ENCODE measurements at places on chromosomes 3 and 15.

- no peak for DNase-seq
These were observed 12.8 kb downstream of the APOD start for GRCh38 chr3:195570912-195571311.

DNA sequence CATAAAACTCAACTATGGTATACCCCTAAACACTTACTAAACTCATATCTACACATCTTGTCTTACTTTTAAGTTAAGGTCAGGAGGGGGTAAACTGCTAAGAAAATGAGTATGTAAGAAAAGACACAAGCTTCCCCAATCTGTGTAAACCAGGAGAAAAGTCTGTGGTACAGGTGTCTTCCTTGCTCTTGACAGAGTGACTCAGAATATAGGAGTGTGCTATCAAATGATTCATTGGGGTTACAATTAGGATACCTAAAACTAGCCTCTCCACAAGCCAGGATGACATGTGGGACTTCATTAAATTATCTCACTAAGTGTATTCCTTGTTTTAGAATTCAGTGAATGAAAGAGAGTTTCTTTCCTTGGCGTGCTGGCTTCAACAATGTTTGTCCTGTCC, 274.8 kb downstream of the BBX start:
- DNase-seq, result no peak

GRCh38 chr3:24640330-24640877, 145.8 kb upstream of the THRB start:
- DNase-seq, result no peak

- no peak for DNase-seq
These were observed 199.3 kb upstream of the GOLIM4 start for GRCh38 chr3:168295027-168295426.

DNA sequence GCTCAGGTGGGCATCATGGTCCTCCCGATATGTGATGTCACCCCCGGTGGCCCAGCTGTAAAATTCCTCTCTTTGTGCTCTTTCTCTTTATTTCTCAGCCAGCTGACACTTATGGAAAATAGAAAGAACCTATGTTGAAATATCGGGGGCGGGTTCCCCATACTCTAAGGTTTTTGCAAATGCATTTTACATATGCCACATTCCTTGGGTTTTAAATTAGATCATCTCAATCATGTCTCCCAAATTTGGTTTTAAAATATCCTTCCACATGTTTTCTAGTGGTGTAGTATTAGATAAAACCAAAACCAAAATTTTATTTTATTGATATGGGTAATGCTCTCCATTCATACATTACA, 4.4 kb upstream of the TMEM62 start:
- DNase-seq, result no peak

DNA sequence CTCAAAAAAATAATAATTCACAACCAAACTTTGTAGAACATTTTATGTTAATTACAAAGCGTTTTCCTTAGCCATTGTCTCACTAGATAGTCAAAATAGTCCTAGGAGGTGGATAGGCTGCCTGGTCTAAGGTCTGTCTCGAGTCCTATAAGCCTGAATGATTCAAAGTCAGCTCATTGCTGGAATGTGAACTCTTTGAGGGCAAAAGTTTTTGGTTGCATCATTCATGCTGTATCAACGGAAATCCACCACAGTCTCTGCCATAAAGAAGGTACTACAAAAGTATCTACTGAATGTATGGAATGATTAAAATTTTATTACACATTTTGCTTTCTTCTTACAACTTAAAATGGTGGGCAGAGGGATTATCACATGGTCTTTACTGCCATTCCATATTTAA, 387.3 kb upstream of the RARB start:
- no peak for DNase-seq

DNA sequence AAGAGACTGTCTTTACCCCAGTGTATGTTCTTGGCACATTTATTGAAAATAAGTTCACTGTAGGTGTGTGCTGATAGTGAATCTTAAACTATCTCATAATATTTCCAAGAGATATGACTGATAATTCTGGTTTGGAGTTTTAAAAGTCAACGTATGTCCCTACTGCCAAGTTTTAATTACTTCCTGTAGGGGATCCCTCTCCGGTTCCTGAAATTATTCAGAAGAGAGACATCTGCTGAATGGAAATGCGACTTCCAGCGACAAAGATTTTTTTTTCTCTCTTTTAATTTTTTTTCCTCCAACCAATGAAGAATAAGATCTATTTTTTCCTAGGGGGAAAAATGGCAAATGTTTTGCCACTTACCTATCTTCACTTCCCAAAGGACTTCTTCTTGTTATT, 498.9 kb upstream of the TGFBR2 start:
- no peak for DNase-seq

DNA sequence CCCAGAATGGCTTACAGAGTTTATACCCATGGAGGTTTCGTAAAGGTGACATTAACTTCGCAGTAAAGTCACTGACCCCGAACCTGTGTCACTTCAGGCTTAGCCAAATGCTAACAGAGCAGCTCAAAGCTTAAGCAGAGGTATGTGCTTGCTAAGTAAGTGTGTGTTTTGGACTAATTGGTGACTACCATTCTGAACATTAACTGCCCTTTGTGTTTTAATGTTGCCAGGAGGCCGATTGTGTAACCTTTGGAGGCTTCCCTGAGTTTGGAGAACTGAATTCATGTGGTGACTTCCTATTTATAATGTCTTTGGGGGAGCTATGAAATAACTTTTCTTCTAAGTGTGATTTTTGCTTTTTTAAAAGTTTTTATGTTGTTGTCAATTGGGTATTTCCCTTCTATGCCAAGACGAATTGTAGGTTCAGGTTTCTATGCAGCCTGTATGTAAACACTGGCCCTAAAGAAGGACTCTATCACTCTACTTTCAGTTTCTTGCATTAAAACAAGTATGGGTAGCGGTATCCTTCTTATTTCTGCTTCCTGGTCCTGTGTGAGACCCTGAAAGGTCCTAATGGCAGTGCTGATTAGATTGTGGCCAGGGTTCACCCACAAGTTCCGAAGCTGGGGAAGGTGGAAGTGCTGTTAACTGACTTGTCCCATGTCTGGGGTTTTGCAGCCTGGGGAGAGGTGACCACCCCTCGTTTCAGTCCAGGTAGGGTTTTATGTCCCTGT, 86.3 kb downstream of the IGF1R start:
- DNase-seq, result no peak

- DNase-seq, result no peak
These were observed 69.6 kb downstream of the SEMA5B start for GRCh38 chr3:122957707-122958689.

DNA sequence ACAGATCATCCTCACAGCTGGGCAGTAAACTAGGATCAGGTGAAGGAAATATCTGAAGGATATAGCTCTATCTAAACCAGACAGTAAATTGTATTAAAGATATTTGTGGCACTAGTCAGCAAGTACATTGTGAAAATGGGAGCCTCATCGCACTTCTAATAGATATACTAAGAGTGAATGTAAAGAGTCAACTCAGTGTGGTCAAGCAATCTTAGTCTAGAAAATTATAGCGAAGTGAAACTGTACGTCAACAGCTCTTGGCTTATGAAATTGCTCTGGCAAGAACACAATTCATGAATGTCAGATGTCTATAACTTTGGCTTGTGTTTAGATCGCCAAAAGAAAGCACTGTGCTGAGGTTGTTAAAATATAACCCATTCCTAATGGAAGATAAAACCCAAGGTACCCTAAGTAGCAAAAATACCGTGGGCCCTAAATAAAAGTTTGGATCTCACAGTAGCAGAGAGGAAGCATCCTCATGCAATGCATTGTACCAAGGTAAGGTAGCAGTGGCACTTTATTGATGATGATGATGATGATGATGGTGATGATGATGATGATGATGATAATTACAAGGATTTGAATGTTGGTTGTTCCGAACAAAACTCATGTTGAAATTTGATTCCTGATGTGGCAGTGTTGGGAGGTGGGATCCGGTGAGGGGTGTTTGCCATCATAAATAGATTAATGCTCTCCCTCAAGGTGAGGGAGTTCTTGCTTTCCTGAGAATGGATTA, 228.5 kb downstream of the UNC13C start:
- DNase-seq, result no peak

- no peak for DNase-seq
These were observed 170.7 kb upstream of the FAM3D start for GRCh38 chr3:58837141-58837843.

GRCh38 chr3:29761517-29761916, 480.6 kb downstream of the RBMS3 start:
- no peak for DNase-seq

- no peak for DNase-seq
These were observed 55.9 kb upstream of the POMGNT2 start for GRCh38 chr3:43161684-43162229.

DNA sequence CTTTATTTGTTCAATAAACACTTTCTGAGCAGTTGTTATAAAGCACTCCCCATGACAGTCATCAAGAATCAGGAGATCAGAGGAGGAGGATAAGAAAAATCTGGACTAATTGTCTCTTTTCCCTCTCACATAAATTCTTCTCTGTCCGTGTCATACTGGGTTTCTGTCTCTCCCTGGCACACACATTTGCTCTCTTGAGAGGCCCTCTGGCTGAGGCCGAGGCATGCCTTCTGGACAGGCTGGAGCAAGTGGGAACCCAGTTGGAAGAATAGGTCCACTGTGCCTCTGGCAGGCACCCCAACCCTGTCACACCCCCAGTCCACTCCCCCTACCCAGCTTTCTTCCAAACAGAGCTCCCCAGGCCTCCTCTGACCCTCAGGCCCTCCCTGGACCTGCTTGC, 315.8 kb downstream of the UACA start:
- no peak for DNase-seq

GRCh38 chr15:77832874-77833273, 200.2 kb upstream of the LINGO1 start:
- DNase-seq, result no peak

DNA sequence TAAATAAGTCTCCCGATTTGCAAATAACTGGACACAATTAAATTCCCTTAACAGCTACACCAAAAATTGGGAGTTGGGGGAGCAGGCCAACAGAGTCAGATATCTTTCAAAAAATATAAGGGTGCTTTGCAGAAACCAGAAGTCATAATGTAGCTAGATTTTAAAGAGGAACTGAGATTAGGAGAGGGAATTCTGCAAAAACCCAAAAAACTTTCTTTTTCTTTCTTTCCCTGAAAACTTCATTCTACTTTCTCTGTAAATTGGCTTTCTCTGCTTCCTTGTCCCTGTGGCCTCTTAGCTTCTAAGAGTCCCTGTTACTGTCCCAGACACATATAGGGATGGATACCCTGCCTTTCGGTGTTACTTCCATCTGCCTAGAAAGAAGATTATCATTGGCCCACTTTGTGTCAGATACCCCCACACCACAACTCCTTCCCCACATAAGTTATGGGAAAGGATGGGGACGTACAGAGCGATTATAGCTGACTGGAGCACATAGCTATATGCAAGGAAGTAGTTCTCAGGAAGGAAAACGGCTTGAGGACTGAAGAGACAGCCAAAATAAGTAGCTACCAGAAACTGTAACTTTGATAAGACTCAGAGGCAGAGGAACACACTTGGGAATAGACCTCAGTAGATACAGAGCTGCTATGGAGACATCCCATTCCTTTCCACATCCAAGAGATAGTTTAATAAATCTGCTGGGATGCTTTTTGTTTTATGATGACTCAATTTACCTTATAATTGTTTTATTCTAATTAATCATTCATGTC, 129.1 kb upstream of the TGFBR2 start:
- no peak for DNase-seq

DNA sequence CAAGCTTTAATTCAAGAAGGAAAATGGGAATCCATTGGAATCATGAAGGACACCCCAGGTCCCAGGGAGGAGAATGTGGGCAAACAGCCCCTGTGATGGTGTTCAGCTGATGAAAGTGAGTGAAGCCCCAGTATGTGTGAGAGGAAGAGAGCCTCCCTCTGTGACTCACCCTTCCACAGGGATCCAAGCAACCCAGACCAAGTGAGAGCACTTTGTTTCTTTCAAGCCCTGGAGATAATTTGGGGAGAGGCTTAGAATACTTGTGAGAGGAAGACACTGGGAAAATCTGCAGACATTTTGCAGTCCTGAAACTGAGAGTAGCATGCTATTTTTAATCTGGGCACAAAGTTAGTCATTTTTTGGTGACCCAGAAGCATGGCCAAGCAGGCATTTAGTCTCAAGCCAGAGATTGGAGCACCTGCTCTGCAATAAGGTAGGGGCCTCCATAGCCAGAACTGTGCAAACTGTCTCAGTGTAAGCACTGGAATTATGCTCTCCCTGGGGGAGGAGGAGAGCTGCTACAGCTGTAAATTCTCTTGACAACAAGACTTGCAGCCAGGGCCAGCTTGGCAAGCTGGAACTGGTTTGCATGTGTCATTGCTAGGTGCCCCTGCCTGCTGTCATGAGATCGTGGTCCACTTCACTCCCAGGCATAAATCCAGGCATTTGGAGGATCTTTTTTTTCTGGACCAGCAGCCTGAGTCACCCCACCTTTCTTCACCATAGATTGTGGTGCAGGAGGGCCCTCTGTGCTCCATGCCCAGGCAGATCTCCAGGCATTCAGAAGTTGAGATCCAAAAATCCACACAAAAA, 537.8 kb upstream of the DPPA4 start:
- no peak for DNase-seq

DNA sequence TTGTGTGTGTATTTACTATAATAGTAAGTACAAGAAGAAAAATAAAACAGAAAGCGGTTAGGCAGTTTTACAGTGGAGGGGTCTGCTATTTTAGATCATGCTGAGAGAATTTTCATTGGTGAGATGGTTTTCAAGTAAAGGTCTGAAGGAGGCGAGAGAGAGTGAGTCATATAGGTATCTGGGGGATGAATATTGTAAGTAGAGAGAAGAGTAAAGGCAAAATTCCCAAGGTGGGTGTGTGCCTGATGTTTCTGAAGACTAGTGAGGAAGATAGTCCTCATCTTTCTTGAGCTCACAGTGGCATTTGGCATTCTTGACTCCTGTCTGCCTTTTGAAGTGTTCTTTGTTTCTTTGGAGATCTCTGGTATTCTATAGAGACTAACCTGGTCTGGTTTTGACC, 38.6 kb downstream of the CRYBG3 start:
- no peak for DNase-seq

DNA sequence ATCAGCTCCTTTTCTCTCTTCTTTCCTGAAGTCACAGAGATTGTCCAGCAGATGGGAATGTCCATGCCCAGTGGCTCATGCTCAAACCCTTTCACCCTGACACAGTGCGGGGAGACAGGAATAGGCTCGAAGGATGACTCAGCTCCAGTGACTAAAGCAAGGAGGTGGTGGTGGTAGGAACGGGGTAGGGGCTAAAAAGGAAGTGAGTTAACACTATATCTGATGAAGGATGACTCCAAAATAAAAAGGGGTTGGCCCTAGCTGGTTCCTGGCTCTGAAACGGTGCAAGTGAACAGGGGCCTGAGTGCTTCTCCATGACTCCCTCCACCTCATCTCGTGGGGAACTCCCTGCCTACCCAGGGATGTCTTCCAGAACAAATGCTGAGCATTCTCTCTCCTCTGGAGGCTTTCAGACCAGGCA, 167.4 kb upstream of the LPP start:
- DNase-seq, result no peak

- peak; percentile 45 for DNase-seq
These were observed at the start of gene APBA2 for GRCh38 chr15:28885630-28886430. TSS of gene APBA2 (plus strand) at chr15:28885974. CDS start at chr15:29053885, 167,911 bp downstream.

DNA sequence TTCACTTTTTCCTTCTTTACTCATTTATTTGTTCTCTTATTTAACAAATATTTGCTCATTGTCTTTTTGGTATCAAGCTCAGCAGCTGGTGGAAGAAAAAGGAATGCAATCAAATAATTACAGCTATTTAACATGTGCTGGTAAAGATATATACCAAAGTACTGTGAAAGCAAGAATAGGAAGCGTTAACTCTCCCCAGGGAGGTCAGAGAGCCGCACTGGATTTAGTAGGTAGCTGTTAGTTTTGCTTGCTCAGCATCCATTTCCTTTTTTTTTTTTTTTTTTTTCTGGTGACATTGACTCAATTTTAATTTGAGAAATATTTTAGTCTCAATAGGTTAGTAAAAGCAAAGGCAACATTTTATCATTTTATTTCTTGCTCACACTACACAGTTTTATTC, 308.5 kb upstream of the MDFIC2 start:
- no peak for DNase-seq

All from CD4-positive, alpha-beta T cell treated with Interleukin-21 for 1 hour (primary cell).